ENCODE measurements at places on chromosomes 11 and 22. TPM values are rescaled to one million over a fixed set of nuclear protein-coding genes. Genes with fewer than 3 reads are reported as not detected.

LRRC74B gene
- 0.25 TPM for total RNA-seq

KCNJ1 gene
- total RNA-seq: not detected

DNA sequence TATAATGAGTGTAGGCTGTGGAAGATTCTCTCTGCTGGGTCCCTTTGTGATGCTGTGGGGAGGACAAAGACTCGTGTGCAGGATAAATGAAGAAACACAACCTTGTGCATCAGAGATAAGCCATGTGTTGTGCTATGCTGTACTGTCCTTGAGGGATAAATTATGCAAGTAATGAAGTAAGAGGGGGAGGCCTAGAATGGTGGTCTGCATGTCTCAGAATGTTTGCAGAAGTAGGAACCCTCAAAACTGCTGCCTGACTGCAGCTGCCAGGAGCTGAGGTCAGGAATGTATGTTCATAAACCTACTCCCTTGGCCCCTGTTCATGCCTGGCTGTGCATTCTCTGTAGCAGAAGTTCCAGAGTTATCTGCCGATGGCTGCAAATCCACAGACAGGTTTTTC, 4.6 kb upstream of the SMCO4 start:
- H3K4me3 ChIP-seq: no peak overlapping the region
- DNase-seq: no peak
- H3K27ac ChIP-seq: no peak overlapping the region
- no peaks in the 10 kb centered on the region for H3K36me3 ChIP-seq
- 0 out of 2 replicates have a peak, but pooled peaks cover 7% of the 10 kb centered on the region for H3K4me1 ChIP-seq

- H3K36me3 ChIP-seq: no peaks in the 10 kb centered on the region
- peaks cover 18% of the 10 kb centered on the region for H3K4me1 ChIP-seq
Observed at GRCh38 chr11:77244277-77245027, 57.0 kb downstream of the GDPD4 start.

GRCh38 chr11:111540114-111540936, at the start of gene LAYN:
TSS of gene LAYN (plus strand) at chr11:111540720. CDS start at chr11:111540844, 124 bp downstream.
- no peaks in the 10 kb centered on the region for H3K27me3 ChIP-seq
- no peaks in the 10 kb centered on the region for H3K36me3 ChIP-seq
- no peak for DNase-seq
- peak within 1 kb of the TSS; percentile 57 for H3K4me3 ChIP-seq

DNA sequence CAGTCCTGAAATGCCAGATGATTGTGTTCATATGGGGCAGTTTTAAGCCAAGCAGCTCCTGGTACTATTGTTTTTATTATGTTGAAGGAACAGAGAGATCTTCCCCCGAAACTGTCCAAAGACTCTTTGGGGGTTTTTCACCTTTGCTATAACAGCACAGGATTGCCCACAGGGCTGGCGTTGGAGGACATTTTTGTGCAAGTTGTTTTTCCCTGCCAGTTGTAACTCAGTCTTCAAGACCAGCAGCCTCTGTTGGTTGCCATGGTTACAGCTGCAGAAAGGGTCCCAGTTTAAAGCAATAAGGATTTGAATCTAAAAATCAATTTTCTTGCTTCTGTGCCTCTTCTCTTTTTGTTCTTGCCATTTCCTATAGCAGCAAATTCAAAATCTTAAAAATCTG, 45.4 kb upstream of the YWHAH start:
- peaks cover 19% of the 10 kb centered on the region for H3K36me3 ChIP-seq
- H3K4me1 ChIP-seq: no peaks in the 10 kb centered on the region
- H3K27me3 ChIP-seq: no peaks in the 10 kb centered on the region
- DNase-seq: no peak

- H3K4me1 ChIP-seq: peaks cover 33% of the 10 kb centered on the region
- no peak overlapping the region for H3K27ac ChIP-seq
- no peak overlapping the region for H3K4me3 ChIP-seq
- H3K27me3 ChIP-seq: peaks cover 6% of the 10 kb centered on the region
- no peak for DNase-seq
- H3K36me3 ChIP-seq: no peaks in the 10 kb centered on the region
Observed at GRCh38 chr11:66725647-66726046, 3.4 kb downstream of the SPTBN2 start.

GRCh38 chr22:44423556-44424358, 74.3 kb downstream of the RTL6 start:
- no peaks in the 10 kb centered on the region for H3K4me1 ChIP-seq
- H3K27ac ChIP-seq: no peak overlapping the region
- no peak overlapping the region for H3K4me3 ChIP-seq
- peak; percentile 21 for DNase-seq
- no peaks in the 10 kb centered on the region for H3K36me3 ChIP-seq
- H3K27me3 ChIP-seq: no peaks in the 10 kb centered on the region

GRCh38 chr11:115363921-115364320, 140.3 kb downstream of the CADM1 start:
- H3K27ac ChIP-seq: no peak overlapping the region
- no peaks in the 10 kb centered on the region for H3K27me3 ChIP-seq
- H3K4me1 ChIP-seq: no peaks in the 10 kb centered on the region
- no peak overlapping the region for H3K4me3 ChIP-seq
- DNase-seq: no peak
- no peaks in the 10 kb centered on the region for H3K36me3 ChIP-seq

DNA sequence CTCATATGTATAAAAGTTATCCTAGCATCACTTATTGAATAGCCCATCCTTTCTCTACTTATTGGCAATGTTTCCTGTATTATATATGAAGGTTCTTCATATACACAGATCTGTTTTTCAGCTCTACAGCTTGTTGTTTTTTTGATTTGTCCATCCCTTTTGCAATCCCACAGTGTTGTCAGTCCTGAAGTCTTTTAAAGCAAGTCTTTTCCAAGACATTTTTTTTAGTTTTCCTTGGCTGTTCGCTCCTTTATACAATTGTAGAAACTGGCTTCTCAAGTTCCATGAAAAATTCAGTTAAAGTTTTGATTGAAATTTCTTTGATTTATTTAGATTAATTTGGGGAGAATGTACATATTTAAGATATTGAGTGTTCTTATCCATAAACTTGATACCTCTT, 295.3 kb upstream of the SORL1-AS1 start:
- no peaks in the 10 kb centered on the region for H3K4me1 ChIP-seq
- no peak for DNase-seq
- peaks cover 6% of the 10 kb centered on the region for H3K27me3 ChIP-seq
- H3K36me3 ChIP-seq: no peaks in the 10 kb centered on the region
- H3K4me3 ChIP-seq: no peak overlapping the region
- no peak overlapping the region for H3K27ac ChIP-seq

DNA sequence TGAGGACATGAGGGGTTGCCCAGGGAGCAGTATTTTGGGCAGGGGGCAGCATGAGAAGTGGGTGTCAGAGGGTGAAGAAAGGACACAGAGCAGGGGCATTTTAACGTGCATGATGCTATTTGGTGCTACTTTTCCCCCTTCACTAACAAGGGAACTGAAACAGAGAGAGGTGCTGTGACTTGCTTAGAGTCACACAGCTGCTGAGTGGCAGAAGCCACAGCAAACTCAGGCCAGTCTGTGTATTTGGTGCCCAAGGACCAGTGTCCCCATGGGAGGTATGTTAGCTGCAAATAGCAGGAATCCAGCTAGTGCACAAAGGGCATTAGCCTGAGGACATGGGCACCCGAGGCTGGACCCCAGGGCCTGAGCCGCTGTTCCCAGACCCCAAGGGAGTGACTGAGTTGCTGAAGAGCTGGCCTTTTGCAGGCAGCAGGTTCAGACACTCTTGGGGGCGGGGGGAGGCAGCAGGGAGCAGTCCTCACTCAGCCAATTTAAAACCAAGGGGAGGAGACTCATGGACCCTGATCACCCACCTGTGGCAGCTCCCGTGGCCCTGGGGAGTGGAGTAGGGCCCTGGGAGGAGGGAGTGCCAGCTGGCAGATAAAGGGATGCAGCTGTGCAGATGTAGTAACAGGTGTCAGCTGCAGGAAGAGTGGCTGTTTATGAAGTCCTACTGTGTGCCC, 14.6 kb downstream of the PARVG start:
- no peaks in the 10 kb centered on the region for H3K36me3 ChIP-seq
- DNase-seq: no peak
- no peak overlapping the region for H3K4me3 ChIP-seq
- peaks cover 54% of the 10 kb centered on the region for H3K27me3 ChIP-seq

DNA sequence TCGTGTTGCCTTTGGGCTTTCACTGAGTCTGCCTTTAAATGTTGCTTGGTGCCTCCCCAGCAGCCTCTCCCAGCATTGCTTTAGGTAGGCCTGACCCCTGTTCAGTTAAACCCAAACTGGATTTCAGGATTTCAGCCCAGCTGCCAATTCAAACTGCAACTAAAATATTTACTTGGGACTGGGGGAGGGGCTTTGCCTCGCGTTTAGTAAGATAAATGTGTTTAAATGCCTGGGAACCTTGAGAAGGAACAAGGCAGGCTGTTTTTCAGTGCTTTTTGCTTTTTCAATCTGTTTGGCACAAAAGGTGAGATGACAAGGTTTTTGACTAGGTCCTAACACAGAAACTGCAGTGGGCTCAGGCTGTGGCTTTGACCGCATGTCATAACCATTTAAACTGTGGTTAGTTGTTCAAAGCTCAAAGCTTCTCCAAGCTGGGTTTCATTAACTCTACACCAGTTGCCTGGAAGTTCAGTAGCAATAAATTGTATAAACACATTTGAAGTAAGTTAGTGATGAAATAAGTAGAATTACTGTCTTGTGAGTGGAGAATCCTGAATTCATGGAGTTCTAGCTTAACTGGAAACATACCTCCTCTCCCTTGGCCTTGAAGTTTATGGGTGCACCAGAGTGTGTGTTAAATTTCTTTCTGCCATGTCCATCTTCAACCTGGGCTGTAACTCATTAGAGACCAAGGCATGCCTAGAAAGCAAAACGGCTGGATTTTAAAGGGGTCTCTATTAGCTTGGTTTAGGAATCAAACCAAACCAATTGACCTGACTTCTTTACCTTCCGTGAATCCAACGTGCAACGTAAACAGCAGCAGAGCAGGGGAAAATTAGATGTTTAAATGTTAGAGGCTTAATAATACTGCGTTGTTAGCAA, 3.6 kb downstream of the PKNOX2 start:
- DNase-seq: no peak
- no peaks in the 10 kb centered on the region for H3K4me1 ChIP-seq
- no peak overlapping the region for H3K4me3 ChIP-seq
- H3K27me3 ChIP-seq: peaks cover 25% of the 10 kb centered on the region
- no peaks in the 10 kb centered on the region for H3K36me3 ChIP-seq

DNA sequence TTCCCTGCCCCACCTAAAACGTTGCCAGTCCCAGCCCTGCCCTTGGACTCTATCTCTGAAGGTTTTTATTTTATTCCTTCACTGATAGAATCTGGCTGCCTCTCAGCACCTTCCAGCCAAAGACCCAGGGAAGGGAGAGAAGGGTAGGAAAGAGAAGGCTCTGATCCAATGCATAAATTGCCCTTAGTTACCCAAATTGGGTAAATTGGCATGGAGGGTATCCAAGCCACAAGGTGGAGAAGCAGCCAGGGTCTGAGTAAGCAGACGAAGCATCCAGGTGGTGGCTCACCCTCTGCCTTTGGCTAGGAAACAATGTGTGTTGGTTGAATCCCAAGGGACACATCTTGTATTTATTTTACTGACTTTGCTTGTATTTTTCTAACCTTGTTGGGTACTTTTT, 89.0 kb downstream of the FEZ1 start:
- no peak overlapping the region for H3K4me3 ChIP-seq
- no peak for DNase-seq
- no peak overlapping the region for H3K27ac ChIP-seq
- no peaks in the 10 kb centered on the region for H3K4me1 ChIP-seq
- H3K36me3 ChIP-seq: no peaks in the 10 kb centered on the region

- peaks cover 98% of the 10 kb centered on the region for H3K27me3 ChIP-seq
- no peak overlapping the region for H3K27ac ChIP-seq
- no peak overlapping the region for H3K4me3 ChIP-seq
- no peaks in the 10 kb centered on the region for H3K4me1 ChIP-seq
- no peak for DNase-seq
- no peaks in the 10 kb centered on the region for H3K36me3 ChIP-seq
Observed at GRCh38 chr11:114115451-114115928, 56.0 kb downstream of the ZBTB16 start.

DNA sequence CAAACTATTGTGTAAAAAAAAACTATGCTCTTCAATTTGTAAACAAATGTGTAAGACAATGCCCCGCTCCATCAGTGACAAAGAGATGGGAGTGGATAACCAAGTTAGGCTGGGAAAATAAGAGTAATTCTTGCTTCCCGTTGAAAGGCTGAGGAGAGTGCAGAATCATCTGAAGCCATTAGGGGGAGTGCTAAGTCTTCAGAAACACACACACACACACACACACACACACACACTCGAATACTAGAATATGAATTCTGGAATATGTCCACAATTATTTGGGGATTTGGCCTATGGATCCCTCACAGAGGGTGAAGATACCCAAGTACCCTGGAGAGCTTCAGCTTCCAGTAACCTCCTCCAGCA, 27.8 kb upstream of the ROBO3 start:
- DNase-seq: peak; percentile 68
- no peak overlapping the region for H3K27ac ChIP-seq
- peaks cover 13% of the 10 kb centered on the region for H3K27me3 ChIP-seq
- H3K36me3 ChIP-seq: no peaks in the 10 kb centered on the region

DNA sequence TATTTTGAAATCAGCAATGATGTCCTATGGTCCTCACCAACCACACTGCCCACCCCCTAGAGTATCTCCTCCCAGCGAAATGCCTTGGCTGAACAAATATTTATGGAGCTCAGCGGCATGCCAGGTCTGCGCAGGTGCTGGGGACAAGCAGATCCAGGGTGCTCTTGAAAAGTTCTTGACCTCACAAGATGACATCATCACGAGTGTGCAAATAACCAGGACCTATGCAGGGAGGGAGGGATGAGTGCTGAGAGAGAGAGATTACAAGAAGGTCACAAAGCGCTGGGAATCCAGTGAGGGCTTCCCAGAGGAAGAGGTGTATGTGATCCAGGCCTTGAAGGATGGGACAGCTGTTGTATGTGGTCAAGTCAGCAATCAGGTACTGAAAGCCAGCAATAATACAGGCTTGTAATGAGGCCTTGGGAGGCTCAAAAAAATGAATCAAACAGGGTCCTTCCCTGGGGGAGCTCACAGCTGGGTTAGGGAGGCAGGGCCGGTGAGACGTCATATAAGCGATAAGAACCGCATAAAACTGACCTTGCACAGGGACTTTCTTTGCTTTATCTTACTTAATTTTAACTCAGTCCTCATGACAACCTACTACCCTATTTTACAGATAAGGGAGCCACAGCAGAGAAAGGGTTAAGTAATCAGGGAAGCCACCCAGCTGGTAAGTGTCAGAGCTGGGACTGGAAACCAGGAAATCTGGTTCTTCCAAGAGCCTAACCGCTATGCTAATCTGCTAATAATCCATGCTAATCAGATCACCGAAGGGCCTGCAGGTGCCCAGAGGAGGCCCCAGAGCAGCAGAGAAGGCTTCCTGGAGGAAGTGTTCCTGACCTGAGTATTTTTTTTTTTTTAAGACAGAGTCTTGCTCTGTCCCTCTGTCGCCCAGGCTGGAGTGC, 8.2 kb downstream of the ARRB1 start:
- no peak overlapping the region for H3K4me3 ChIP-seq
- no peaks in the 10 kb centered on the region for H3K27me3 ChIP-seq
- H3K27ac ChIP-seq: no peak overlapping the region
- H3K36me3 ChIP-seq: no peaks in the 10 kb centered on the region
